ENCODE measurements at places on chromosomes 16 and 17. TPM values are rescaled to one million over a fixed set of nuclear protein-coding genes. Genes with fewer than 3 reads are reported as not detected.

DNA sequence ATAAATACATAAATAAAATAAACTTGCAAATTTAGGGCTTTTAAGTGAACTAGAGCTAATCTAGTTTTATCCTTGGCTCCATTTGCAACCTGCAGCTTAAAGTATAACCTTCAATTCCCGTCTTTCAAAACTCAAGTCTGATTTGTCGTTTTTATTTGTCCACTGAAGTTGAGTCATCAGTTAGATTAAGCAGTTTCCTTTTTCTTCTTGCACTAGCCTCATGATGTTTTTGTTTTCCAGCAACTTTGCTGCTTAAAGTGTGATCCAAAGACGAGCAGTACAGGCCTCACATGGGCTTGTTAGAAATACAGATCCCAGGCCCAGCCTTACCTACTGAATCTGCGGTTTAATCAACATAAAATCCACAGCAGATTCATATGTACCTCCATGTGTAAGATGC, 13.8 kb downstream of the ARSG start:
- no peaks in the 10 kb centered on the region for H3K36me3 ChIP-seq
- no peak overlapping the region for H3K4me3 ChIP-seq
- no peak overlapping the region for H3K27ac ChIP-seq
- H3K4me1 ChIP-seq, result no peaks in the 10 kb centered on the region

The IL17C gene
- polyA plus RNA-seq, result not detected

DNA sequence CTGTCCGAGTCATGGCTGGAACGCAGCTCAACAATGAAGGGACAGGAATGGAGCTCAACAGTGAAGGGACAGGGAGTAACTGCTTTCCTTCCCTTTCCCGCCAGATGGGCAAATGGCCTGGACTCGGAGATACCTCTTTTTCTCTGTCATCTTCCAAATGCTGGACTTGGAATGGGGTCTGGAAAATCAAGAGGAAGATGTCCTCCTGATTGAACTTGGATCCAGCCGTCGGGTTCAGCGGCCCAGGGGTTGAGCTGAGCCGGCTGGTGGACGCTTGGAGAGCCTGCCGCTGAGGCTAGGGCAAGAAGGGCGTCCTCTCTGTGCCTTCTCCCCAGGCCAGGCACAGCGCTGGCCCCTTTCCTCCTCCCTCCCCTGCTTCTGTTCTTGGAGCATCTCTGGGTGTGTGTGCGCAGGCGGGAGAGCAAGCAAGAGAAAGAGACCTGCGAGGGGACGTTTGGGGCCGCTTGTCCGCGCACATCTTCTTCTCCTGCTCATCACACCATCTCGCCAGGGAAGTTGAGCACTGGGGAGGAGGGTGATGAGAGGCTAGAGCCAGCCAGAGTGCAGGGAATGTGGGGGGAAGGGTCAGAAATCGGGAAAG, 6.6 kb downstream of the NEUROD2 start:
- no peaks in the 10 kb centered on the region for H3K36me3 ChIP-seq
- no peak overlapping the region for H3K27ac ChIP-seq
- H3K4me1 ChIP-seq, result peaks cover 3% of the 10 kb centered on the region
- DNase-seq, result no peak
- H3K4me3 ChIP-seq, result no peak overlapping the region

The KRTAP1-5 gene
- not detected for polyA plus RNA-seq

DNA sequence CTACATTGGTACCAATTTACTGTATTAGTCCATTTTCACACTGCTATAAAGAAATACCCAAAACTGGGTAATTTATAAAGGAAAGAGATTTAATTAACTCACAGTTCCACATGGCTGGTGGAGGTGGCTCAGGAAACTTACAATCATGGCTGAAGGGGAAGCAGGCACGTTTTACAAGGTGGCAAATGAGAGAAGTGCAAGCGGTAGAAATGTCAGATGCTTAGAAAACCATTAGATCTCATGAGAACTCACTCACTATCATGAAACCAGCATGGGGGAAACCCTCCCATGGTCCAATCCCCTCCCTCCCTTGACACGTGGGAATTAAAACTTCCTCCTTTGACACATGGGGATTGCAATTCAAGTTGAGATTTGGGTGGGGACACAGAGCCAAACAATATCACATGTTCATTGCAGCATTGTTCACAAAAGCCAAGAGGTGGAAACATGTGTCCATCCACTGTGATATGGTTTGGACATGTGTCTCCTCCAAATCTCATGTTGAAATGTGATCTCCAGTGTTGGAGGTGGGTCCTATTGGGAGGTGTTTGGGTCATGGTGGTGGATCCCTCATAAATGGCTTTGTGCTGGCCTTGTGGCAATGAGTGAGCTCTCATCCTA, 3.1 kb upstream of the SPACA3 start:
- no peaks in the 10 kb centered on the region for H3K27me3 ChIP-seq
- H3K4me1 ChIP-seq, result peaks cover 7% of the 10 kb centered on the region
- H3K27ac ChIP-seq, result no peak overlapping the region
- H3K4me3 ChIP-seq, result no peak overlapping the region

All from small intestine (tissue), 16 donors.